ENCODE measurements at places on chromosomes 1 and 21.
A peak's percentile ranks its signal among the peaks of the same experiment; 100 is the strongest.

- DNase-seq: no peak
Measured at GRCh38 chr1:151036356-151036755, at the start of gene BNIPL. Gene BNIPL (plus strand): TSS chr1:151036586. CDS start chr1:151036726, 140 bp downstream.

DNA sequence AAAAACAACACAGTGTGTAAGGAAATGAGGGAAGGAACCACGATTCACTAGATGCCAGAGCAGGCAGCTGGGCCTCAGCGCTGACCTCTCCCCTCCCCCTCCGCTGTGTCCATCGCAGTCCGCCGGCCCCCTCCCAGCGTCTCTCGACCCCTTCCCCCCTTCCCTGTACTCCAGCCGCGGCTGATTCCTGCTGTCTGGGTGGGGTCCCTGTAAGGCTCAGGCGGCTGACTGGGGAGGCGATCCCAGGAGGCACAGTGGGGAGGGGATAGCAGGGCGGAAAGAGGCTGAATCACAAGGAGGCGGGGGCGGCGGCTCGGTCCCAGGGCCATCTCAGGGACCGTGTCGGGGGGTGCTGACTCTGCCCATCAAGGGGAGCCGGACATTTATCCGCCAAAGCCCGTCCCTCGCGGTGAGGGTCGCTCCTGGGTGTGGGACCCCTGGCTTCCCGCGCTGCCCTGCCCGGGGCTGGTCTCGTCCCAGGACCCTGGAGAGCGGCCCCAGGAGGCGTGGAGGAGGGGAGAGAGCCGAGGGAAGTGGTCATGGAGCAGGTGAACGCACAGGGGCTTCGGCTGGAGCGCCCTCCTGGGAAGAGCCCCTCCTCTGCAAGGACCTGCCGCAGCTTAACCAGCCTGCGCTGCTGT lies 241.9 kb downstream of the PTPRU start:
- no peak for DNase-seq

- no peak for DNase-seq
Measured at GRCh38 chr1:199269241-199269640, 630.4 kb downstream of the PTPRC start.

- no peak for DNase-seq
Measured at GRCh38 chr1:167554028-167554779, 642 bp upstream of the CREG1 start.

DNA sequence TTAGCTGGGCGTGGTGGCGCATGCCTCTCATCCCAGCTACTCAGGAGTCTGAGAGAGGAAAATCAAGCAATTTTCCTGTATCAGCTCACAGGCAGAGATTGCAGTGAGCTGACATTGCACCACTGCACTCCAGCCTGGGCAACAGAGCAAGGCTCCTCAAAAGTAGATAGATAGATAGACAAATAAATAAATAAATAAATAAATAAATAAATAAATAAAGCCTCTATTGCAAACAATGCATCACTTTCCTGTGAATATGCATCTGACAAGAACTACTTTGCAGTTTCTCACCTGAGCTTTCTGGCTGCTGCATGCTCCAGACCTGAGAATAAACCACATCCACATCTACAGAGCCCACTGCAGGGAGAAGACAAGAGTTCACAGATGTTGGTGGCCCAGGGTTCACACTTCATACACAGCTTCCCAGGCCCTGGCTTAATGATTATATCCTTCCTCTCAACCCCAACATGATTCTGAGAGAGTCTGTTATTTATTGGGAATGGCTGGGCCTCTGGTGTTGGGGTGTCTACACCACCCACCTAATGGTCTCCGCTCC lies 28.6 kb downstream of the FCRL2 start:
- DNase-seq: no peak

GRCh38 chr1:48556186-48556850 lies 84.3 kb upstream of the SPATA6 start:
- no peak for DNase-seq

DNA sequence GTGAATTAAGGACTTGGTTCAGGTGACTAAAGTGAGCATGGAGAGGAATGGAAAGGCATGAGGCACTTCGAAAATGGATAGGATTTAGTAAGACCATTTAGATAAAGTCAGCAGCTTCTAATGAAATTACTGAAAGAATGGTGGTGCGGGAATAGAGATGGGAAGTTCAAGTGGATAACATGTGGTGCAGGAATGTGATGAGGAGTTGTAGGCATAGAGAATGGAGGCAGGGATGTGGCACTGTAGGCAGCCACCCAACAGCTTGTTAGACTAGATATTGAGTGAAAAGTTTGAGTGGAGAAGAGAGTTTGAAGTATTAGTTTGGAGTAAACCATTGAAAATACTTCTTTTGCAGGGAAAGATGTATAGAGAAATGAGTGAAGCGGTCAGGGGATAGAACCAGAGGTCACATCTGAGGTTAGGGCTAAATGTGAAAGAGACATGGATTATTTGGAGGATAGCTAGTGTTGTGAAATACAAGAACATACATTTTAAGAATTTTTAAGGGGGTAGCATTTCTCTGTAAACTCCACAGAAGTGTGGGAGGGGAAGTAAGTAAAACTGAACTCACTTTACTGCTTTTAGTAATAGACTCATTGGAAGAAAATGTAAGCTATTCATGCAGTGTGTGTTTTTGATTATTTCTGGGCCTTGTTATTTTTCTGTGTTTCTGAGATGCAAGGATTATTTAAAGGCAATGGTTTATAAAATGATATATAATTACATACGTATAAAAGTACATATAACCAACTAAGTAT lies 46.2 kb downstream of the DYRK1A start:
- DNase-seq: no peak

- DNase-seq: no peak
Measured at GRCh38 chr1:5707566-5708345, 284.5 kb downstream of the NPHP4 start.

DNA sequence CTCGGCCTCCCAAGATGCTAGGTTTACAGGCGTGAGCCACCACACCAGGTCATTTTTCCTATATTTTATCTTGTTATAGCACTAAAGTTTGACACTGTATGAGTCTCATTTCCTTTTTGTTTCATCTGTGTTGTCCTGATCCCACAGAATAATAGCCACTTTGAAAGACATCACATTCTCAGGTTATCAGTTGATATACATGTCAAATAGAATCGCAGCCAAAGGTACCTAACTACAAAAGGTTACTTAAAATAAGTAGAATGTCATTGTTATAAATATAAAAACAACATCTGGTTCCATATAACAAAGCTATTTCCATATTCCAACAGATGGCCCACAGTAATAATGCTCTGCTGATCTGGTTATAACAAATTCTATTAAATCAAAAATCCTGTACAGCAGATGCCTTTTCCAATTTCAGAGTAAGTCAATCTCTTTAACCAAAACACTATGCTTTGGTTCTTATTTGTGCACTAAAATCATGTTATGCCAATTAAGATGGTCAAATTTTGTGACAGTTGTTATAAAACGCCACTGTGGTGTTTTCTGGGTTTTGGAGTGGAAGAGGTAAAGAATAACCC lies 6.0 kb downstream of the FOXJ3 start:
- peak; percentile 19 for DNase-seq

DNA sequence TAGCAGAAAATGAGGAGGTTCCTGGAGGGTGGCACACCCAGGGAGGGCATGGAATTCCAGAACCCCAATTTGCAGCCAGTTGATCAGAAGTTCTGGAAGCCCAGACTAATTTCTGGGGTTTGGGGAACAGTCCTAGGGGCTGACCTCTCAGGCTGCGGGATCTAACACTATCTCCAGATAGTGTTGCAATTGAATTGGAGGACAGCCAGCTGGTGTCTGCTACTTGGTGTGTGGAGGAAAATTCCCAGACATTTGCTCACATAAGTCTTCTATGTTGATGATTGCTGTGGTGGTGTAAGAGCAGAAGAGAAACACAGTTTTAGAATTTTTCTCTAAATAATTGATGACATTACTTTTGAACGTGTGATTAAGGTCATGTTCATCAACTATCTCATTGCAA lies 154.3 kb upstream of the RNPC3 start:
- DNase-seq: no peak

DNA sequence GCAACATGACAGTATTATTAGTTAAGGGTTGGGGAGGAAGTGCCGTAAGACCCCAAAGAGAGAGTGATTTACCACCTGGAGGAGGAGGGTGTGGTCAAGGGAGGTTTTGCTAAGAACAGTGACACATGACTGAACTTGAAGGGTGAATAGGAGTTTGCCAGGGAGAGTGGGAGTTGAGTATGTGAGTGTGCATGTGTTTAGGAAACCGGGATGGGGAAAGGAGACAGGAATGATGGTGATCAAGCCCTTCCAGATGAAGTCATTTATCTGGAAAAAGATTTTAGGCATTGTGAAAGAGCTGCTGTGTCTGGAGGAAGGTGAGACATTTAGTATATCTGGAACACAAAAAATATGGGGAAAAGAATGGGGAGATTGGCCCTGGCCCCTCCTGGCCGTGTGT lies 28.1 kb upstream of the IL10 start:
- no peak for DNase-seq

DNA sequence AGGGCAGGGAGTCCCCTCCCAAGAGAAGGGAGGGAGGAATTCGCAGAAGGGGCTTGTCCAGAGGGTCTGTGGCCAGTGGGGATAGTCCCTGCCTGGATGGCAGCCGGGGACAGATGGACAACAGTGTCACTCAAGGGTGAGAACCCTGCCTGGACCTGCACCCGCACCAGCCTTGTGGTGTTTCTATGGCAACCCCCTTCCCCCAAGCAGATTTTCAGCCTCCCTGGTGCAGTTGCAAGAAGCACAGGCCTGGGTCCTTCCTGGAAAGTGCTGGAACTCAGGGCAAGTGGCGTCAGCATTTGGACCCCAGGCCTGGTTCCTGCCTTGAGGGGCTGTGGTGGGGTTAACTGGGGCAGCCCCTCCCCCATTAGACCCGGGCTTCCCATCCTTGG lies 83.8 kb upstream of the ACTL8 start:
- DNase-seq: no peak

DNA sequence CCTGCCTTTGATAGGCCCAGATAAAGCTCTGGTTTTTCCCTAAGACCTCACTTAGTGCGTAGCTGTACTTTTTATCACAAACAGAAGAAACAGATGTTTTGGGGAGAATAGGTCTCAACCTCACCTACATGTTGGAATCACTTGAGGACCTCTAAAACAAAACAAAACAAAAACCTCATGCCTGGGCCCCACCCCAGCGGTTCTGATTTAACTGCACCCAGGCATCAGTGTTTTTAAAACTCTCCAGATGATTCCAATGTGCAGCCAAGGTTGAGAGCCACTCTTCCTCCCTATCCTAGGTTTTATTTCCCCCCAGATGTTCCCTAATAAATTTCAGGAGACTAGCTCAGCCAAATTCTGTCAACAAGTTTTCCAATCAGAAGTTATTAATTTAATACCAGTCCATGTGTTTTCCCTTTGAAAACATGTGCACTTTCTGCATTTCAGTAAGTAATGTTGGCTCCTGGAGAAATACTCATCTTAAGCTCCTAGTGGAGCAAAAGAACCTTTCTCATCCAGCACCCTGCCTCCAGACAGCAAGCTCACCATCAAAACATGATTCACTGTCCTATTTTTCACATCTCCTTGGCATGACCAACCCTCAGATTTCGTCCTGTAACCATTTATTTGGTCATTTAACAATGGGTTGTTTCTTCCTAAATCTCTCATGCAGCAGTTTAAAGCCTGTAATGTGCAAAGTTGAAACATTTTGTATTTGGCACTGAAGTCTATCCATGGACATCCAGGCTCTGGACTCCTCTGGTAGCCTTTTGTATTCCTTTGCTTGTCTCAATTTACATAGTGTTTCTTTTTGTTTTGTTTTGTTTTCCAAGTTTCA lies 27.5 kb downstream of the LRRC8C start:
- DNase-seq: no peak

DNA sequence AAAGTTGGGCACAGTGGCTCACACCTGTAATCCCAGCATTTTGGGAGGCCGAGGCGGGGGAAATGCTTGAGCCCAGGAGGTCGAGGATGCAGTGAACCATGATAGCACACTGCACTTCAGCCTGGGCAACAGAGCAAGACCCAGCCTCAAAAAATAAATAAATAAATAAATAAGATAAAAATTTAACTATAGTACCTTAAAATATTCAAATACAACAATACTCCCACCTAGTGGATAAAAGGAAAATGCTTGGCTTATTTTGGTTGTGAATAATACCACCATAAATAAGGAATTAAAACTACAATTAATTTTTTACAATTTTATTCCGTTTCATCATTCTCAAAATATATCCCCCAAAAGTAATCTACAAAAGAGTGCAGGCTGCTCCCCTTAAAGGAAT lies 8.1 kb downstream of the PSMG1 start:
- no peak for DNase-seq

DNA sequence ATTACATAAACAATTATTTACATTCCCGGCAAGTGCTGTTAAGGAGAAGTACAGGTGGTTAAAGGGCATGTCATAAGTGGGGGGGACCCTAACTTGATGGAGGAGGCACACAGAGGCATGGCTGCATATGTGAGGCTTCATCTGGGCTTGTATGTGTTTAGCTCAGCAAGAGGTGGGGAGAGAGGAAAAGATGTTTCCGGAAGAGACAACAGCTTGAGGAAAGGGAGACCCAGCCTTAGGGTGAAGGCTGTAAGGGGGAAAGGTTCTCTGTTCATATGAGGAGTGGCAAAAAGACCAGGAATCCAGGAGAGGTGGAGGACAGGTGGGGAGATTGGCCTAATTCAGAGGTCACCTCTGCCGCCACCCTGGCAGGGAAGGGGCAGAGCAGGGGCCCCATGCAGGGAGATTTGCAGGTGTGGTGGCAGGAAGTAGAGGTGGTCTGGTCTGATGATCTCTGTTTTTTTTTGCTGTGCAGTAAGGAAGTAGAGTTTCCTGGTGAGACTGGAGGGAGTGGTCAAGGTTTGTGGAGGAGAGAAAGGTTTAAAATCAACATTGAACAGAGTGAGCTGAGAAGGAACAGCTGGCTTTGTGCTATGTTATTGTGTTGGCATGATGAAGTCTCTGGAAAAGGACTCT lies 9.0 kb downstream of the TRAF5 start:
- no peak for DNase-seq

GRCh38 chr1:1121611-1122077 lies 5.8 kb upstream of the C1orf159 start:
- no peak for DNase-seq

- no peak for DNase-seq
Measured at GRCh38 chr1:52530563-52531144, 22.2 kb downstream of the TUT4 start.

- peak; percentile 22 for DNase-seq
Measured at GRCh38 chr1:84892705-84893618, at the start of gene LPAR3. Gene LPAR3 (minus strand): TSS chr1:84893206. CDS start chr1:84866120, 27,086 bp downstream.

DNA sequence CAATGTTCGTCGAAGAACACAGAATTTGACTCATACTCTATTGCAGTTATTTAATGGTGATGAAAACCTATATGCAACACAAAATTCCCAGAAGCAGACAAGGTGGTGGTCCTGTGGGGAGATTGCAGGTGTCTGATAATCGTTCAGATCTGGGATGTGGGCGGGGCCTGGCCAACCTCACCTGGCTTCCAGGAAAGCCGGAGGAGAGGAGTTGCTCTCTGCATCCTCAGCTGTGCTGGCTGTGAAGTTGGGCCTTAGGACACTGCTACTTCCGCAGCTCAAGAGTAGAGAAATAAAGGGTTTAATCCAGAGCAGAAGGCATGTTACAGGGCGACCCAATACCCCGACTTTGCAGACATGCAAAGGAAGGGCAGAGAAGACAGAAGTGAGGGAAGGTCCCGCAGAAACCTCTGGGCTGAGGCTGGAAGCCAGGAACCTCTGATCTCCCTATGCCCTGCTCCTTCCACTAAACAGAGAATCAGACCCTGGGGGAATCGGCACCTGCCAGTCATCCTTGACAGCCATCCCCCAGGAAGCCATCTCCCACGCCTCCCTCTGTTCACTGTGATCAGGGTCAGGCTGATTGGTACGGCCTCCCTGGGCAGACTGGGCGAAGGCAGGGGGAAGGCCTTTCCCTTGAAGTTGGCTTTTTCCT lies 590.3 kb downstream of the AJAP1 start:
- DNase-seq: no peak
